NCI-H446 treated with DMSO at 0.1 percent for 48 hours (cell line): ENCODE measurements at places on chromosomes 13 and 19.

DNA sequence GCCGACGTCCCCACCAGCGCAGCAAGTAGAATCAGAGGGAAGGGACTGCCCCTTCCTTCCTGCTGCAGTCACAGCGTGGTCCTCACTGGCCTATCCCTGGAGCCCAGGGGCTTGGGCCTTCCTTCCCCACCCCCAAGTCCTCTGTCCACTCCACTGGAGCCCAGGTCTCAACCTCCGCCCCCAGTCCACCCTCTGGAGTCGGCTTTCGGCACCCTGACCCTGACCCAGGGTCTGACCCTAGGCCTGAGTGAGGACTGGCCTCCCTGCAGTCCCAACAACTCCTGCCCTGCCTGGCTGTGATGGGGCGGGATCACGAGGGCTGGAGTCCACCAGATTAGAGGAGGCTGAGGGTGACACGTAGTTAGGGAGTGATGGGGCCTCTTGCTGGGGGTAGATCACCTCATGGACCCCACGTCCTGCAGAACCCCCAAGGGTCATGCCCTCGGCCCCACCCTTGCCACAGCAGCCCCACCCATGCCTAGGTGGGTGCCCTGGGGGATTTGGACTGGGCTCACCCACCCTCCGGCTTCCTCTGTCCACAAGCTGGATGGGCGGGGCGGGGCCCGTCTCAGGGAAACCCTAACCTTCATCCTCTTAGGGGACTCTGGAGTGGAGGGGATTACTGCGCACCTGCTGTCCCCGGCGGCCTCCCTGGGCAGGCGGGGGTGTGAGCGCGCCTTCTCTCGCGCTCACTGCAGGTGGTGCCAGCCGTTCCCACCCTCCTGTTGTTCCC lies 3.8 kb downstream of the RAX2 start:
- DNase-seq, result no peak

- no peak for DNase-seq
Observed at GRCh38 chr13:28173793-28174192, 35.4 kb downstream of the PAN3 start.

DNA sequence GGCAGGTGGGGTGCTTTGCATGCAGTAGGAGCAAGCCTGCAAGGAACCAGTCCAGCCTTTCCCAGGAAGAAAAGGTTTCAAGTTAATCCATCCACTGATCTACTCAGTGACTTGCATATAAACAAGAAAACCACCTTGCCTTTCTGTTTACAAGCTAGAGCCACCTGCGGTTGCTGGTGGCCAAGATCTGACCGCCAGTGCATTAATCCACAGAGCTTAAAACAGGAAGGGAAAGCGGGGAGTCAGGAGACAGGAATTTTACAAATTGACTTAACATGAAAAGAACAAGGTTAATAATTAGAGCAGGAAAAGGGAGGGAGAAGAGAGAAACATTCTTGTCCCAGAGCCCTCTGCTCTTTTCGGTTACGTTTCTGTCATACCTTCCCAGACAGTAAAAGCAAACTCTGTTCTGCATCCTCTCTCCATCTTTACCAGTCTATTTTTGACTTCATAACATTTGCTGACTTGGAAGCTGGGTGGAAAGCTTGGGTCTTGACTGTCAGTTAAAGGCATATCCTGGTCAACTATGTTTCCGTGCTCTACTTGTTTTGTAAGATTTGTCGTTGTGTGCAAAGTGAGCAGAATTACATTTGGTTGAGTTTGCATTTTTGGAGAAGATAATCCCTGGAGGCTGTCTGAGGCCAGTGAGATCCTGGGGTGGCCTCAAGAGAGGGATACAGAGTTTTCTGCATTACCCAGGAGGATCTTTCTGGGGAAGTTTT lies 760.6 kb downstream of the EFNB2 start:
- no peak for DNase-seq

DNA sequence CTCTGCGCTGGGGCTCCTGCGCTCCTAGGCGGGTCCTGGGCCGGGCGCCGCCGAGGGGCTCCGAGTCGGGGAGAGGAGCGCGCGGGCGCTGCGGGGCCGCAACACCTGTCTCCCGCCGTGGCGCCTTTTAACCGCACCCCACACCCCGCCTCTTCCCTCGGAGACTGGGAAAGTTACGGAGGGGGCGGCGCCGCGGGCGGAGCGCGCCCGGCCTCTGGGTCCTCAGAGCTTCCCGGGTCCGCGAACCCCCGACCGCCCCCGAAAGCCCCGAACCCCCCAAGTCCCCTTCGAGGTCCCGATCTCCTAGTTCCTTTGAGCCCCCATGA lies at the start of gene GJB2:
Gene GJB2 (minus strand): TSS at position 103 of the 326 bp plus-strand sequence. CDS start 3,357 bp downstream, outside the sequence.
- no peak for DNase-seq

DNA sequence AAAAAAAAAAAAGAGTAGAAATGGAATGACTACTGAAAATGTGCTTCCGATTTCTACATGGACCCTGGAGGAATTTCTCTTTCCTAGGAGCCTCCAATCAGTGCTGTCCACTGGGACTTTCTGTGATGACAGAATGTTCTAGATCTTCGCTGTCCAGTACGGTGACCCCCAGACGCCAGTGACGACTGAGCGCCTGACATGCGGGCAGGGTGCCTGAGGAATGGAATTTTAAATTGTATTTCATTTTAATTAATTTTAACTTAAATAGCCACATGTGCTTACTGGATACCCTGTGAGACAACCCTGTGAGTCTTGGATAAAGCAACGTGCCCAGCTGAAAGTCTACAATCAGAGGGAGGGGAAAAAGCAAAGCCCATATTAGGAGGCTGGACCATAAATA lies 4.1 kb upstream of the TLE6 start:
- no peak for DNase-seq

GRCh38 chr13:57270493-57270892 lies 103.5 kb downstream of the PRR20E start:
- DNase-seq, result no peak

DNA sequence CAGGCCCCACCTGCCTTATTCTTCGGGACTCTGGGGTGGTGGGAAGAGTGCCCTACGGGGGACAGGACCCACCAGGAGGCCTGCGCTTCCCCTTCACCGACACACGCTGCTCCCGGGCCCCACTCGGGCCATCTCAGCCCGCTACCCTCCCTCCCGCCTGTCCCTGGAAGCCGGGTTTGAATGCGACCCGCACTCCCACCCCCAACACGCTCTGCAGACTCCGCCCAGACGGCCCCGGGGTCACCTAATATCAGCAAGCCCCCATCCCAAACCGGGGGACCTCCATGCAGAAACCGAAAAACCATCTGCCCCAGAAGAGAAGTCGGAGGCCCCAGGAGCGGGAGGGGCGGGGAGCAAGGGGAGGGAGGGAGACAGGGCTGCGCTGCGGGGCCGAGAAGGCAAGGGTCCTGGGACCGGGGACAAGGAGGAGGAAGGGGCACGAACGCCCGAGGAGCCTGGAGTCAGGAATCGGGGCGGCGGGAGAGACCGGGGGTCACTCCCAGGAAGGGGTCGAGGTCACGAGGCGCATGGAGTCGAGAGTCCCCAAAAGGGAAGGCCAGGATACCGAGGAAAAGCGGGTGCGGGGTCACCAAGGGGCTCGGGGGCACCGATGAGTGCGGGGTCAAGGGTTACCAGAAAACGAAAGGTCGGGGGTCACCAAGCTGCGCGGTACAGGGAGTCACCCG lies 766 bp downstream of the SBNO2 start:
- no peak for DNase-seq

GRCh38 chr13:76339649-76340048 lies 546.6 kb downstream of the KCTD12 start:
- DNase-seq, result no peak

DNA sequence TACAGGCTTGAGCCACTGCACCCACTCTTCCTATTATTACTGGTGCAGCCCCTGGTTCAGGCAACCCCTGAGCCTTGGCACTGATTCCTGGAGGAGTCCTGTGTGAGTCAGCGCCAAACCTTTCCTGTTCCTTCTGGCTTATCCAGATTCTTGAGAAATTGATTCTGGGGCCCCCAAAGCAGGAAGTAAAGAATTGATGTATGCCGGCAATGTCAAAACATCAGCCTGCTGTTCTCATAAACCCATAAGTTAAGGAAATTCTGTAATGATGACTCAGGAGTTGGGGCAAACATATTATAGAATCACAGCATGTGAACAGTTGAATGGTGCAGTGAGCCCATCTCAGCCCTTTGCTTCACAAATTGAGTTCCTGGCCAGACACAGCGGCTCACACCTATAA lies 1.4 kb upstream of the OR7G3 start:
- no peak for DNase-seq

GRCh38 chr19:35143231-35143715 lies at the start of gene FXYD7:
FXYD7 (plus strand) TSS chr19:35143255; CDS start chr19:35143334, 79 bp downstream.
- no peak for DNase-seq
